ENCODE measurements at places on chromosomes 5 and 9. TPM values are rescaled to one million over a fixed set of nuclear protein-coding genes. Genes with fewer than 3 reads are reported as not detected.

The SLC6A3 gene
- not detected for total RNA-seq

DNA sequence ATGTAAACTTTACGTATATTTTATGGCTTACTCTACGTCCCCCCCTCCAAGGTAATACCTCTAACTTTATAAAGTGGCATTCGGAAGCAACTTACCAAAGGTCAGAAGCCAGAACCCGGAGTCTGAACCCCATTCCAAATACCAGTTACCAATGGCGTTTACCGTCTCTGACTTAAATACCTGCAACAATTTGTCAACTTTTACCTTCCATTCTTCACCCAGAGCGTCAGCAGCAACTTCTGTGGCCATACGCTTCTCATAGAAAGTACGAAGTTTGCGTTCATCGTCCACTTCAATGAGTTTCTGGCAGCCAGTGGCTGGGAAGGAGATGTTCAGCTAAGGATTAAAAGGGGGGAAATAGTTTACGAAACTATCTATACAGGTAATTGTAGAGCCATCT, 753 bp downstream of the RPS6 start:
- DNase-seq = no peak

The KCNIP1 gene
- 1.1 TPM for total RNA-seq

- peak; percentile 41 for DNase-seq
Observed at GRCh38 chr5:151674626-151675610, 11.8 kb downstream of the SPARC start.

- no peak for DNase-seq
Observed at GRCh38 chr5:43421450-43422133, 9.4 kb upstream of the CCL28 start.

- no peak for DNase-seq
Observed at GRCh38 chr5:61702784-61703183, 370.7 kb downstream of the ZSWIM6 start.

DNA sequence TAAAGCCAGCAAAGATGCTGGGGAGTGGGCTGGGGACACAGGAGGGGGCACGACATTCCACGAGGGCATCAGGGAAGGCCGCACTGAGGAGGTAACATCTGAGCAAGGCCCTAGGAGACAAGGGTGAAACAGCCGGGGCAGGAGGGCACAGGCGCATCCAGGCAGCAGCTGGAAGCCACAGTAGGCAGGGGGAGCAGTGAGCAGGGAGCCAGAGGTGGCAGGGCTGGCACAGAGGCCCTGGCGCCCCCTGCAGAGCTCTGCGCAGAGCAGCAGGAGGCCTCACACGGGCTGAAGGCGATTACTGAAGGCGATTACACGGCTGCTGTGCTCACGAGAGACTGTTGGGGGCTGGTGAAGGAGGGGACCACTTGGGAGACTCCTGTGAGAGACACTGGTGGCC, 15.4 kb downstream of the LMAN2 start:
- no peak for DNase-seq

GRCh38 chr5:102670224-102670836, 84.8 kb upstream of the PAM start:
- DNase-seq = no peak

GRCh38 chr5:129112295-129112694, 17.7 kb downstream of the ISOC1 start:
- no peak for DNase-seq

DNA sequence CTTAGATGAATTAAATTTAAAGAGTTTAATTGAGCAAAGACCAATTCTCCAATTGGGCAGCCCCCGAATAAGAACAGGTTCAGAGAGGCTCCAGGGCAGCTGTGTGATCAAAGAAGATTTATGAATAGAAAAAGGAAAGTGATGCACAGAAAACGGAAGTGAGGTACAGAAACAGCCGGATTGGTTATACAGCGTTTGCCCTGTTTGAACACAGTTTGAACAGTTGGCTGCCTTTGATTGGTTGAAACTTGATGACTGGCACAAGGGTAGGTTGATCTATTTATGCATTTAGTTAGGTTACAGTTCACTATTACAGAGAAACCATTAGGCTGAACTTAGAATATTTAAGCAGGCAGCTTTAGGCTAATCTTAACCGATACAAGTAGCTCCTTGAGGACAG, 29.5 kb downstream of the NIM1K start:
- DNase-seq = no peak

DNA sequence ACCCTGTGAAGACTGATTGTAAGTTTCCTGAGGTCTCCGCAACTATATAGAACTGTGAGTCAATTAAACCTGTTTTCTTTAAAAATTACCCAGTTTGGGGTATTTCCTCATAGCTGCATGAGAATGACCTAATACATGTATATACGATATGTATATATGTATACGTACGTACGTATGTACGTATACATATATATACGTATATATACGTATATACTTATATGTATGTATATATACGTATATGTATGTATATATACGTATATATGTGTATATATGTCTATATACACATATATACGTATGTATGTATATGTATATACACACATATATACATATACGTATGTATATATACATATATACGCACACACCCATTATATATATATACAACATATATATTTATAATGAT, 1153.0 kb upstream of the CDH18 start:
- no peak for DNase-seq

DNA sequence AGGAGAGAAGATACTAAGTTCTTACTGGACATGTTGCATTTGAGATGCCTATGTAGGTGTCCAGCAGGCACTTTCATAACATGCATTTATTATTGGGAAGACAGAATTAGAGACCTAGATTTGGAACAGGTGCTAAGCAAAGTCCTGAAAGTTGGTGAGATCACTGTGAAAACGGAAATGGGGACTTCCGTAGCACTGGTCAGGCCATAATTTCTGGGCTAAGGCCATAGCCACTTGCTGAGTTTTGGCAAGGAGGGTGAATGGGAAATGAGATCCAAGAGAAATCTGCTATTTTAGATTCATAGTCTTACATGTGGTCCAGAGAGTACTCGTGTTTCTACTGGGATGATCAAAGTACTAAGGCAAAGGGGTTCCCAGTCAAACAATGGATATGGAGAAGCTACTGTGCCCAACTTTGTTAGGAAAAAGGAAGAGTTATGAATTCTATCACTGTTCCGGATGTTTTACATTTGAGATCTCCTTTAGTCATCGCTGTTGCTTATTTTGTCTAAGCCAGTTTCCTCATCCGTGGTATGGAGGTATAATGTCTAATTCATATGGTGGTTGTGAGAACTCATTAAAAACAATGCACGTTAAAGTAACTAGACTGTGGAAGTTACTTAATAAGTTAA, 33.4 kb downstream of the TEK start:
- DNase-seq = no peak

The CRB2 gene
- total RNA-seq = 0.33 TPM

- DNase-seq = no peak
Observed at GRCh38 chr5:131525805-131526204, 109.2 kb downstream of the RAPGEF6 start.

DNA sequence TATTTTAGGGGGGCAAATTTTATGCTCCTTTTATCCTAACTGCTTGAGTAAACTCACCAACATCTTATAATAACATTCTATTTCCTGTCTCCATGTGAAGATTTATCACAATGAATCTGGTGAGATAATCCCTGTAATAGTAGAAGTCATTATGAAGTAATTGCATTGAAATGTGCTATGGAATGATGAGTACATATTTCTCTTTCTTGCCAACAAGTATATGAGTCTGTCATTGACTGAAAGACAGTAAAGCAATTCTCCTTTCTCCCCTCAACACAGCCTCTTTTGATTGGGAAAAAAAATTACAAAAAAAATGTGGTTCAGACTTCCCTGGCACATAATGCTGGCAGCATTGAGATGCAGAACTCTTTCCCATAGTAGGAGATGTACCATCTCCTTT, 459.2 kb upstream of the RGMB start:
- no peak for DNase-seq

- no peak for DNase-seq
Observed at GRCh38 chr9:96875461-96876142, 21.3 kb upstream of the ZNF782 start.

DNA sequence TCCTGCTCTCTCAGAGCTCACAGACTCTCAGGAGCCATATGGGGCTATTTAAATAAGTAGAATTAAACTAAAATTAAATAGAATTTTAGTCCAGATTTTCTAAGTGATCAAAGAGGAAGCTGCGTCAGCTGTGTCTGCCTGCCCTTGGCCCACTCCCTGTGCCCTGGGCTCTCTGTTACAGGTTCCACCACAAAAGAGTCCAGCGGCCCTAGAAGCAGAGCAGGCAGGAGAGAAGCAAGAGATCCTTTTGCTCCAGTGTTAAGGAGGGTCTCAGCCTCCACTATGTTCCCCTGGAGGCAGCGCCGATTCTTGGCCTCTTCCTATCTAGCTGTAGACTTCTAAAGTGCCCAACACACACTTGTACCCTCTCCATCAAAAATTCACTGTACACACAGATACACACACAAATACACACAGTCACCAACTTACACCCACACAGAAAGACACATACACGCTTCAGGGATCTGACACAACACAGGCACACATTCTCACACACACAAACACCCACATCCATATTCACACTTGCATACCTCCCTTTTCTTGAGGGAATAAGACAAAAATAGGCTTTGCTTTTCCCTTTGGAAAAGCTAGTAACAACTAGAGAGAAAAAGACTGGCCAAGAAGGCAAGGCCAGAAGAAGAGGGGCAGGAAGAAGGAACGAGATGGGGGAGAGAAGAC, 5.5 kb upstream of the TNIP1 start:
- DNase-seq = no peak

GRCh38 chr9:77764894-77765780, 117.0 kb upstream of the GNA14 start:
- DNase-seq = no peak

The HEMGN gene
- not detected for total RNA-seq

DNA sequence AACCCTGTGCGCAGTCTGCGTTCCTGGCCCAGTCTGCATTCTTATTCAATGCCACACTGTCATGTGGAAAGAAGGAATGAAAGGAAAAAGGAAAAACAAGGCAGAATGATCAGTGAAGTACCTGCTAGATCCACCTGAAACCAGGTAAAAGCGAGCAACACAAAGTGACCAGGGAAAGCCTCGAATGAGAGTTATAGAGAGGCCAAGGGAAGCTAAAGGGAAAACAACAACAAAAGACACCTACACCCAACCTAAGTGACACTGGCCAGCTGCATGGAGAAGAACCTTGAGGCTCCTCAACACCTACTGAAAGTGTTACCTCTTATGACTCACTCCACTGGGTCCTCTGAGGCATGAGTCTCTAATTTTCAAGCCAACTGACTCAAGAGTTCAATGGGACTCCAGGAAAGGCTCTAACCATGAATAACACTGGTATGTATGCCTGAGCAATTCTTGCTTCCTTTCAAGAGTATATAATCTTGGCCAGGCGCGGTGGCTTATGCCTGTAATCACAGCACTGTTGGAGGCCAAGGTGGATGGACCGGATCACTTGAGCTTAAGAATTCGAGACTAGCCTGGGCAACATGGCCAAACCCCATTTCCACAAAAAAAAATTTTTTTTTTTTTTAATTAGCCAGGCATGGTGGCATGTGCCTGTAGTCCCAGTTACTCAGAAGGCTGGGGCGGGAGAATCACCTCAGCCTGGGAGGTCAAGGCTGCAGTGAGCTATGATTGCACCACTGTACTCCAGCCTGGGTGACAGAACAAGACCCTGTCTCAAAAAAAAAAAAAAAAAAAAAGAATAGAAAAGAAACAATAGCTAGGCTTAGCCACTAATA, 29.0 kb downstream of the MTMR12 start:
- no peak for DNase-seq

The PRUNE2 gene
- total RNA-seq = 459 TPM

Measured in sigmoid colon (tissue), 7 donors.